ENCODE measurements at places on chromosomes 11 and 22. TPM values are rescaled to one million over a fixed set of nuclear protein-coding genes. Genes with fewer than 3 reads are reported as not detected.
A peak's percentile ranks its signal among the peaks of the same experiment; 100 is the strongest.

DBX1 gene
- not detected for total RNA-seq

DNA sequence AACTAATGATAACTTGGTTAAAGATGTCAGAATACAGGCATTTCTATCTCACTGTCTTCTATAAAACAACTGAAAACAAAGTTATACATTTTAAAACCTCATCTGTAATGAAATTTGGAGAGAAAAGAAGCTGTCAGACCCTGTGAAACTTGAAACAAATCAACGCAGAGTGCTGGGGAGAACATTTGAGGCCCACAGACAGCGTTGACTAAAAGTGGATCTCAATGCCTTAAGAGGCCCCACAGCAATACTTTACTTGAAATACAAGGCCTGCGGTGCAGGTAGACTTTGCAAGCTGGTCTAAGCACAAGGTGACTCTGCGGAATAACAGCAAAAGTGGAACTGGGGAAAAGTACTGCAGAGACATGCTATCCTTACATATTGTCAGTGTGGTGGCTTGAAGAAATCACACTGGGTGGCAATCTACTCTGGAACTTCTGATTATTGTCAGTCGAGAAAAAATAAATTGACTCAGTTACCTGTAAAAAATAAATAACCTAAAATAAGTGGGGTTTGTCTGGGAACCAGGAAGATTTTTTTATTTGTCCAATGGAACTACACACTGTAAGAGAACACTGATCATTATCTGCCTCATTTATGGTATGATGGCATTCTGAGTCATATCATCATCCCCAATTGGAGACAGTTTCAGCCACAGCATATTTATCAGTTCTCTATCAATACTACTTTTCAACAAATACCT, 138.9 kb downstream of the LUZP2 start:
- DNase-seq, result no peak
- H3K36me3 ChIP-seq, result no peaks in the 10 kb centered on the region
- no peaks in the 10 kb centered on the region for H3K27me3 ChIP-seq
- no peaks in the 10 kb centered on the region for H3K4me1 ChIP-seq

DNA sequence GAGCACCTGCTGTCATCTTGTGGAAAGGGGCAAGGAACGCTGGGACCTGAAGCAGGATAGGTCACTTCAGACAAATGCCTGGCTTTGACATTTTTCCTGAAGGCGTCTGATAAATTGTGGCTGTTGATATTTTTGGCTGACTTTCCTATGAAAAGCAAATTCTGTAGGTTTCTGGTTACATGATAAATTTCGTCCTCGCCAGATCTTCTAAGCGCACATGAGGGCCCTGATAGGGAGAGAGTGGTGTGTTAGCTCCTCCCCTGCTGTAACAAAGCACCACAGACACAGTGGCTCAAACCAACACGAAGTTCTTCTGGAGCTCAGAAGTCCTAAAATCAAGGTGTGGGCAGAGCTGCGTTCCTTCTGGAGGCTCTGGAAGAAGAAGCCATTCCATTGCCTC, 19.6 kb downstream of the APOL4 start:
- H3K27ac ChIP-seq, result no peak overlapping the region
- no peak for DNase-seq
- H3K36me3 ChIP-seq, result no peaks in the 10 kb centered on the region
- no peaks in the 10 kb centered on the region for H3K27me3 ChIP-seq
- H3K4me3 ChIP-seq, result no peak overlapping the region

DNA sequence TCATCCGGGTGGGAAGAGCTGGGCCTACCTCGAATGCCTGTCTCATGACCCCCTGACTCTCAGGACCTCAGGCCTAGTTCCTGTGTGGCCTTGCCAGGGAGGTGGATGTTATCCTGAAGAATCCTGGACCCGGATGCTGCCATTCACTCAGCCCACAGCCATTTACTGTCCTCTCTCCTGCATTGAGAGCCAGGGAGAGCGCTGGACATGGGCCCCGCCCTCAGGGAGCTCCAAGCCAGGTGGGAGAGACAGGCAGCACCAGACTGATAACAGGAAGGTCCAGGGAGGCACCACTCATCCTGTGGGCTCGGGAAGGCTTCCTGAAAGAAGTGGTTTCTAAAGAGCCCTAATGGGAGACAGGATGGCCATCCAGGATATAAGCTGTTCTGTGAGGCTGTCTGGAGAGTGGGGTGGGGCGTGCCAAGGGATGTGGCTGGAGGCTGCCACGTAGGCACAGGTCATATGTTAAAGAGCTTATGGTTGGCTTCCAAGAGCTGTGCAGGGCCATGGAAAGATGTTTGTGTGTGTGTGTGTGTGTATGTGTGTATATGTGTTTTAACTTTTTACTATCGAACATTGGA, 8.6 kb downstream of the SERPINH1 start:
- H3K27ac ChIP-seq, result peak overlapping the region; percentile 0
- no peak for DNase-seq
- H3K4me1 ChIP-seq, result peaks cover 36% of the 10 kb centered on the region
- H3K27me3 ChIP-seq, result no peaks in the 10 kb centered on the region
- H3K4me3 ChIP-seq, result no peak overlapping the region
- H3K36me3 ChIP-seq, result peaks cover 68% of the 10 kb centered on the region

- H3K27me3 ChIP-seq, result no peaks in the 10 kb centered on the region
- no peaks in the 10 kb centered on the region for H3K36me3 ChIP-seq
- no peaks in the 10 kb centered on the region for H3K4me1 ChIP-seq
- H3K27ac ChIP-seq, result no peak overlapping the region
- no peak overlapping the region for H3K4me3 ChIP-seq
- DNase-seq, result no peak
Observed at GRCh38 chr11:116513278-116513823, 259.4 kb downstream of the BUD13 start.

KCNE3 gene
- 8.3 TPM for total RNA-seq

- no peaks in the 10 kb centered on the region for H3K27me3 ChIP-seq
- H3K4me3 ChIP-seq, result no peak overlapping the region
- H3K4me1 ChIP-seq, result peaks cover 13% of the 10 kb centered on the region
- DNase-seq, result no peak
Observed at GRCh38 chr11:11498195-11498594, 123.6 kb downstream of the GALNT18 start.

DNA sequence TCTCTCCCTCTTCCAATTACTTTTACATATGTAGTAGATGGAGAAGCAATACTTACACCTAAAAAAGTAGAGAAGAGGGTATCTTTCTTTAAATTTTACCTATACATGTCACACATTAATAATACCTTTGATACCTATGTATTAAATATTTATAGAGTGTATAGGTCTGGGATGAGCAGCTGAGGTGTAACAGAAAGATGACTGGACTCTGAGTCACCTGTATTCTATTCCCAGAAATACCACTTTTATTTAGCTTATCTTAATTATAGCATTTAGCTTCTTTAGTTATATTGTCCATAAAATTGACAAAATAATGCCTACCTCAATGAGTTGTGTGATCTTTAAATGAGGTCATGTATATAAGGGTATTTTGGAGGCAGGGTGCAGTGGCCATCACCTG, 30.6 kb upstream of the YAP1 start:
- H3K27ac ChIP-seq, result no peak overlapping the region
- H3K4me3 ChIP-seq, result no peak overlapping the region
- no peak for DNase-seq
- H3K36me3 ChIP-seq, result no peaks in the 10 kb centered on the region
- H3K27me3 ChIP-seq, result no peaks in the 10 kb centered on the region

DNA sequence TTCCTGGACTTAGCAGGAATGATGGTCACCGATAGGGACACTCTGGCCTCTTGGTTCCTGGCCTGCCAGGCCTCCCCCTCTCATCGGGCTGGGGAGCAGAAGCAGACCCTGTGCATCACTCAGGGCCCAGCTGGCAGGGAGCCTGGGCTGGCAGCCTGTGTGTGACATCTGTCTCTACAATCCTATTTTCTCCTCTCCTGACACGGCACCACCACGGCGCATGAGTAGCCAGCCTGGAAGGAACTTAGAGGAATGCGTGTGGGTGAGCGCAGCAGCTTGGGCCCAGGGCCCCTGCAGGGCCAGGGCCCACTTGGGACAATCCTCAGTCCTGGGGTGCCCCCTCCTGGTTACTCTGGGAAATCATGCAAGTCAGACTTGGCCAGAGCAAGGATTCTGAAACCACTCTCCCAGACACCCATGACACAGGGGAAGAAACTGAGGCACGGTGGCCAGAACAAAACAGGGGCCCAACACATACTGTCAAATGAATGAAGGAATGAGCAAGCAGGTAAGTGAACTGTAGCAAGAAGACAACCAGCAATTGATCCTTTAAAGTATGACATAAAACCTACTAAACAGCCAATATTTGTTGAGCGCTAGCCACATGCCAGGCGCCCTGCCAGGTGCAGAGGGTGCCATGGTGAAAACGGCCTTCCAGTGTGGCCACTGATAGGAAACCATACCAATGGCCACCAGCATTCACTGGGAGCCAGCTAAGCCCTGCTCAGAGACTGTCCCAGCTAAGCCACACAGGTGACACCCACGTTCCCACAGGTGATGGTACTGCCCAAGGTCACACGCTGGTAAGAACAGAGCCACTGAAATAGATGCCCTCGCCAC, 13.3 kb downstream of the RSPH14 start:
- H3K4me3 ChIP-seq, result no peak overlapping the region
- H3K27me3 ChIP-seq, result no peaks in the 10 kb centered on the region

DNA sequence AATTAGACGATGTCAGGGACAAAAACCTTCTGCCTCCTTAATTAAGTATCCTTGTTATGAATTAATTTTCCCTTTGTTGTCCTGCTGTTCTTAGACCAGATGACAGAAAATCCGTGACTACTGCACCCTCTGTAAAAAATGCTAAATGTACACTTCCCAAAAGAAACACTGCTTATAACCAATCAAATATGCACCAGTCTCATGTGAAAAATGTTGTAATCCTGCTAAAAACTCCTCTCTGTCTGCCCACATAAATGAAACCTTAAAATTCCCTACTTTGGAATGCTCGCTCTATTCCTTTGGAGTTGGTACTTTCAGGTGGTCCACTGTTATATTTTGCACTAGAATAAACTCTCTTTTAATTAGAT, 366.8 kb upstream of the CCDC179 start:
- no peak for DNase-seq
- no peaks in the 10 kb centered on the region for H3K36me3 ChIP-seq
- no peaks in the 10 kb centered on the region for H3K4me1 ChIP-seq
- no peak overlapping the region for H3K4me3 ChIP-seq

DNA sequence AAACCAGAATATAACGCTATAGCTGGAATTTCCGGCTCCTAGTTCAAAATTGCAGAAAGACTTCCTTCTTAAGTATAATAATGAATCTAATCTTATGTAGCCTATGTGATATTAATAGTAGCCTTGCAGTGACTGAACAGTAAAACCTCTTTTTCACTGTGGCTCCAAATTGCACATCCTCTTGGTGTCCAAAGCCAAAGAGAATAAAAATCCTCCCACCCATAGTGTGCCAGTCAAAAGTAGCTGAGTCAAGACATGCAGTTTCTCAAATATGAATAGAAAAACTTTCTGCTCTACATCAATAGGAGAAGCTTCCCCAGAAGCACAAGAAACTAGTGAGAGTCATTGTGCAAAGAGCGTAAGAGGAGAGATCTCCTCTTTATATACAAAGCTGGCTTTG, 76.0 kb upstream of the PICALM start:
- H3K36me3 ChIP-seq, result no peaks in the 10 kb centered on the region
- H3K4me3 ChIP-seq, result no peak overlapping the region
- H3K27me3 ChIP-seq, result no peaks in the 10 kb centered on the region
- H3K27ac ChIP-seq, result no peak overlapping the region
- no peak for DNase-seq

NTM gene
- not detected for total RNA-seq

DNA sequence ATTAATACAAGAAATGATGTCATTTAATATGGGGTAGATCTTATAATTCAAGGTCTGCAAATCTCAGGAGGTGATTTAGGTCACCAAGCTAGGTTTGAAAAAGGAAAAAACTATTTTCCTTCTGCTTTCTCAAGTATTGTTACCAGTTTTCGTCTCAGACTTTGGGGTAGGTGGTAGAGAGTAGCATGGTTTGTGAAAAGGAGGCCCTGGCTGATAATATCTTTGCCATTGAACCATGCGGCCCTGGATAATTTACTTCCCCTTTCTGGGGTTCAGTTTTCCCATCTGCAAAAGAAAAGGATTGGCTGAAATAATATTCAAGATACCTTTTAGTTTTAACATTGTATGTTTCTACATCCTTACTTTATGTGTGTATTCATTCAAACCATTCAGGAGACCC, 92.1 kb downstream of the WNT11 start:
- no peaks in the 10 kb centered on the region for H3K36me3 ChIP-seq
- H3K27ac ChIP-seq, result no peak overlapping the region
- DNase-seq, result no peak

- H3K36me3 ChIP-seq, result no peaks in the 10 kb centered on the region
- no peak overlapping the region for H3K27ac ChIP-seq
- DNase-seq, result no peak
Observed at GRCh38 chr11:26424255-26424654, 92.3 kb downstream of the ANO3 start.

DNA sequence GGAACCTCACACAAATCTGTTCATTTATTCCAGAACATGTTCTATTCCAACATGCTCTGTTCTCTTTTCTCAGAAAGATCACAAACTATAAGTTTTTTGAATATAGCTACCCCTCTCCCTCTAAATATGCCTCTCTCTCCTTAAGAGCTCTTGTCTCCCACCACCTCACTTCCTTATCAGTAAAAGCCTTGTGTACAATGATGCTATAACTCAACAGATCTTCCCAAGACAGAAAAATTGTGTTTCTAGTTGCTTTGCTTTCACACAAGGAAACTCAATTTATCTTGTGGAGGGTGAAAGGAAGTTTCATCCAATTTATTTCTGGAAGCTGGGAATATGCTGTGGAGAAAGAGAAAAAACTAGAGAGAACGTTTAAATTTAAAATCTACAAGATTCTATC, 64.4 kb downstream of the FAM76B start:
- peaks cover 15% of the 10 kb centered on the region for H3K4me1 ChIP-seq
- DNase-seq, result no peak
- H3K36me3 ChIP-seq, result no peaks in the 10 kb centered on the region

KCNJ11 gene
- total RNA-seq, result 2.5 TPM

DNA sequence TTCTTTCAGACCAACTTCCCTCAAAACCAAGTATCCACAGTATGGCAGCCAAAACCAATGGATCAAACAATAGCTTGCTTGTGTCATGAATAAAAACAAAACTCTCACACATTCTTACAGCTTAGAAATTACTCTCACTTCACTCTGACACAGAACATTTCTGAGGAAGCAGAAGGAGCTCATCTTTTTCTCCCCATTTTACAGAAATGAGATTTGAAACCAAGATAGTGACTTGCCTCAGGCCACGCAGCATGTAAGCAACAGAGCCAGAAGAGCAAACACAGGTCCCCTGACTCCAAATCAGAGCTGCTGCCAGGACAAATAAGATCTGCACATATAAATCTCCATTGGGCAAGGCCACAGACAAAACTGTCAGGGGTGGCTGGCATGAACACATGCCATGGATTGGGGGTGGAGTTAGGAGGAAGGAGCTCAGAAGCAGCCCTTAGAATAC, 64.8 kb downstream of the RAB30 start:
- peaks cover 37% of the 10 kb centered on the region for H3K4me1 ChIP-seq
- no peaks in the 10 kb centered on the region for H3K27me3 ChIP-seq
- no peaks in the 10 kb centered on the region for H3K36me3 ChIP-seq
- H3K4me3 ChIP-seq, result no peak overlapping the region
- no peak for DNase-seq
- H3K27ac ChIP-seq, result no peak overlapping the region

Data from thoracic aorta (tissue), 2 donors.